ENCODE measurements at places on chromosomes 7 and 10.

- DNase-seq: no peak
Observed at GRCh38 chr7:105972276-105972675, 9.2 kb downstream of the CDHR3 start.

DNA sequence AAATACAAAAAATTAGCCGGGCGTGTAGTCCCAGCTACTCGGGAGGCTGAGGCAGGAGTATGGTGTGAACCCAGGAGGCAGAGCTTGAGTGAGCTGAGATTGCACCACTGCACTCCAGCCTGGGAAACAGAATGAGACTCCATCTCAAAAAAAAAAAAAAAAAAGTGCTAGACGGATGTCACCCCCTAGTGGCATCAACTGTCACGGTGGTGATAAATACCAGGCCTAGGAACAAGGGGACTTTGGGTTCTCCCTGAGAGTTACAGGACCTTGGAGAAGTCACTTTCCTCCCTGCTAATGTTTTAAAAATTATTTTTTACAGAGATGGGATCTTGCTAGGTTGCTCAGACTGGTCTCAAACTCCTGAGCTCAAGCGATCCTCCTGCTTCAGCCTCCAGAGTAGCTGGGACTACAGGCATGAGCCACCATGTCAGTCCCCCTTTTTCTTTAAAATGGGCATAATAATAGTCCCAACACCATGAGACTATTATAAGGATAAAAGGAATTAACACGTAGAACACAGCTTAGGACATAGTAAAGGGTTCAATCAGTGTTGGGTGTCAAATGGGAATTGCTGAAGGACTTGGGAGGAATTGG lies 2.6 kb upstream of the TMEM130 start:
- peak; percentile 33 for DNase-seq

DNA sequence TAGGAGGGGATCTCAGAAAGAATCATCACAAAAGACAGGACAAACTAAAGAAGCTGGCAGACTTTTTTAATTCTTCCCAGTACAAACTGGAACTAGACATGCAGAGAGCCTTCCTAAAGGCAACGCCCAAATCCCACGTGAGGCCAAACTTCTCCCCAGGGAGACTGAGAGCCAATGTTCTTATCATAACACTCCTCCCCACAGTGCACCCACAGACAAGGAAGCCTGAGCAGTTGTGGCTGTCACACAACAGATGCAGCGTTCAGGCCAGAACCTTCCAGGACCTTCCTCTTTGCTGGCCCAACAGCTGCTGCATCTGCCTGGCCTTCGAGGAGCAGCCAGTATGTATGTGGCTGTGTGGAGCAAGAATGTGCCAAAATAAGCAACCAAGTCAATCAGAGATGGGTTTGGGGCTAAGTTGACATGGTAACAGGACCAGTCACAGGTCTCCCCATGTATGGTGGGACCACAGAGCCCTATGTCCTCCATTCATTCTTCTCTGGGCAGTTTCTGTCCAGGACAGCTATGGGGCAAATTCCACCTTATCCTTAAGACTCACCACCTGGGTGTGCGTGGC lies 34.9 kb downstream of the SRPK2 start:
- peak; percentile 25 for DNase-seq

DNA sequence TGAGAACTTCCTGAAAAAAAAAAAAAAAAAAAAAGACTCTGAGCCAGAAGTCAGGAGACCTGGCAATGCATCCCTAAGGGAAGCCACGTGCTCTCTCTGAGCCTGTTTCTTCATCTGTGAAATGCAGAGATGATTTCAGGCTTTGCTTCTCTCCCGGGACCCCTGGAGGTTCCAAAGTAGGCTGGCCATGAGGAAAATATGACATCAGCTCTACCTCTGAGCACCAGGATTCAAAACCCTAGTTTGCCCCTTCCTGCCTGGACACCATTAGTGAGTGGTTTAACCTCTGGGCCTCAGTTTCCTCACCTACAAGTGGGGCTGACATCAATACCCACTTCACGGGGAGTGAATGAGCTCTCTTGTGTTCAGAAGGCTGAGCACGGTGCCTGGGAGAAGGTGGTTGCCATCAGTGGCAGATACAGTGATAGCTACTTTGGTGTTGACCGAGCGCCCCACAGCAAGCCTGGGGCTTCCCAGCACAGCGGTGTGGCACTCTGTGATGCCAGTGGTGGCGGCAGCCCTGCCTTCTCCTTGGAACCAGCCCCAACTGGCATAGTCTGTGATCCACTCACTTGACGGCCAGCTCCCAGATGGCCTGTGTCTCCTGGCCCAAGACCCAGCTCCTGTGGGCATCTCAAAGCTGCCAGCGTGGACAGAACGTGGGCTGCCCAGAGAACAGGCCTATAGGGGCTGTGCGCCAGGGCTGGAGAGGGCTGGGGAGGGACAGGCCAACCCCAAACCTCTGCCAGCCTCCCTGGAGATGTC lies 153.1 kb upstream of the UNC5B start:
- no peak for DNase-seq

GRCh38 chr10:66572700-66573099 lies 353.1 kb upstream of the LRRTM3 start:
- DNase-seq: no peak

GRCh38 chr10:86411281-86411841 lies 44.8 kb upstream of the GRID1 start:
- peak; percentile 85 for DNase-seq

GRCh38 chr7:31017721-31018120 lies 34.4 kb upstream of the ADCYAP1R1 start:
- DNase-seq: no peak
